Uterus (tissue), 4 donors: ENCODE measurements at places on chromosomes 6 and 20.
A peak's percentile ranks its signal among the peaks of the same experiment; 100 is the strongest.

DNA sequence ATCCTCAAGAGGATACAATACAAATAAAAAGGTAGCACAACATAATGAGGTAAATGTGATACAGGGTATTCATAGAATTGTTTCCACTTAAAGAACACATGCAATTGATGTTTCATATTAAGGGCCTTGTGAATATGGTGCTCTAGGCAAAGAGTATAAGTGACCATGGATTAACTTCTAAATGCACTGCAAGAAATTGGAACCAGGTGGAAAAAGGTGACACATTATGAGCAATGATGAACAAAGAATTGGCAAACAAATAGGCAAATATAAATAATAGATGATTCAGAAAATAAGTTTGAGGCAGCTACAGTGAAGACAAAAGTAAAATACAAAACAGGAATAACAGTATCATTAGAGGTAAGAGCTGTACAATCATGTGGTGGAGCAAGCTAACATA lies 192.0 kb downstream of the GRIK2 start:
- H3K4me3 ChIP-seq: no peak overlapping the region
- no peaks in the 10 kb centered on the region for H3K4me1 ChIP-seq
- H3K36me3 ChIP-seq: no peaks in the 10 kb centered on the region
- no peaks in the 10 kb centered on the region for H3K27me3 ChIP-seq
- no peak overlapping the region for H3K27ac ChIP-seq

DNA sequence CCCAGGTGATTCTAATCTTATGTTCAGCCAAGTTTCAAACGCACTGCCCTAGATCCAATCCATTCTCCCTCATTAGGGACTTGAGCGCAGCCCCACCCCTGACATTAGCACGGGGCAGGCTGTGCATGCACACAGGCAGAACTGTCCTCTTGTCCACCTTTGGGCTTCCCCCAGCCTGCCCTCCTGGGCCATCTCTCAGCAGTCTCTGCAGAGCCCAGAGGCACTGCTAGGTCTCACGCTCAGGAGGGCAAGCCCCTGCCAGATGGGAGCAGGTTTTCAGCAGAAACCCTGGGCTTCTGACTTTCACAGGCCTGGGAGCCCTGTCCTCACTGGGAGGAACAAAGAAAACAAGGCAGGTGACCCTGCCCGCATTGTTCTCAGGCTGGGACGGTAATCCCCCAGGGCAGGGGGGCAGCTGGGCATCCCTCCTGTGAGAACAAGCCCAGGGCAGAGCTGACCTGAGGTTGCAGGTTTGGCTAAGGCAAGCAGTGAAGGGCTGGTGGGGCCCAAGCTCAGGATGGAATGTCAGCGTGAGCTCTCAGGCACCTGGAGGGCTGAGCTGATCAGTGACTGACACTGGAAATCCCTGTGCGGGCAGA lies 24.5 kb downstream of the KCNK5 start:
- H3K36me3 ChIP-seq: no peaks in the 10 kb centered on the region
- no peaks in the 10 kb centered on the region for H3K4me1 ChIP-seq
- no peak overlapping the region for H3K4me3 ChIP-seq
- H3K27ac ChIP-seq: no peak overlapping the region

DNA sequence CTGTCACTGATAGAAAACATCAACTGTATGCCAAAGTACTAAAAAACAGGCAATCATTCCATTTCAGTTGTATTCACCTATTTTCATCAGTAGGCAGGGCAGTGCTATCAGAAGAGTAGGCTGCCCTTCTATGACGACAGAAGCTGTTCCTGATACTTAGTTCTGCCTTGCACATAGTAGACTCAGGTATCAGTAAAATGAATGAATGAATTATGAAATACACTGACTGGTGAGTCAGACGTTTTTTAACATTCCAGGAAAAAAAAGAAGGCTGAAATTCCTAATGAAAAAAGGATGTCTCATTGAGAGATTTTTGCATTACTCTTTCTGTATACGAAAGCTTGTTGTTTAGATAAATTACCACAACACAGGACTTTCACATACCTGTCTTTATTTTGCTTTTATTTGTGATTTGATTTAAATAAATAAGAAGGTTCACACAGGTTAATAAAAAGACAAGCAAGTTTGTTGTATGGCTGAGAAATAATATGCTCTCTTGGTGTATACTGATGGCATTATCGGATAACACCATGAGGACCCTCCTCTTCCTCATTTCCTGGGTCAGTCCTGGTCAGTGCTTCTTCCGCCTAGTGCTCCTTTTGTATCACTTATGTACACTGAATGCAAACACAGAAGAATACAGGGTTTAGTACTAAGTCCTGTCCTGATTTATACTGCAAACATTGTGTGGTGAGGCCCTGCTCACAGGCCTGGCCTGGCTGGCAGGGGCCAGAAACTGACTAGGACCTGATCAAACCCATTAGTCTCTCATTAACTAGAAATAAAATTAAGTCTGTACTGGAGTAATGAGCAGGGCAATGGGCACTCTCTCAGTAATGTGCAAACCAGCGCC lies 39.4 kb upstream of the SPDEF start:
- no peak for DNase-seq
- peaks cover 7% of the 10 kb centered on the region for H3K4me1 ChIP-seq
- no peaks in the 10 kb centered on the region for H3K36me3 ChIP-seq
- H3K4me3 ChIP-seq: no peak overlapping the region

- H3K27me3 ChIP-seq: no peaks in the 10 kb centered on the region
- H3K27ac ChIP-seq: no peak overlapping the region
- no peak for DNase-seq
- H3K4me1 ChIP-seq: no peaks in the 10 kb centered on the region
- H3K4me3 ChIP-seq: no peak overlapping the region
These were observed 397.3 kb upstream of the NRSN1 start for GRCh38 chr6:23728707-23729106.

- no peak for DNase-seq
- peak overlapping the region; percentile 31 for H3K27ac ChIP-seq
- no peaks in the 10 kb centered on the region for H3K36me3 ChIP-seq
- H3K4me3 ChIP-seq: no peak overlapping the region
- peaks cover 4% of the 10 kb centered on the region for H3K4me1 ChIP-seq
These were observed 67.9 kb downstream of the SULF2 start for GRCh38 chr20:47717421-47717820.

DNA sequence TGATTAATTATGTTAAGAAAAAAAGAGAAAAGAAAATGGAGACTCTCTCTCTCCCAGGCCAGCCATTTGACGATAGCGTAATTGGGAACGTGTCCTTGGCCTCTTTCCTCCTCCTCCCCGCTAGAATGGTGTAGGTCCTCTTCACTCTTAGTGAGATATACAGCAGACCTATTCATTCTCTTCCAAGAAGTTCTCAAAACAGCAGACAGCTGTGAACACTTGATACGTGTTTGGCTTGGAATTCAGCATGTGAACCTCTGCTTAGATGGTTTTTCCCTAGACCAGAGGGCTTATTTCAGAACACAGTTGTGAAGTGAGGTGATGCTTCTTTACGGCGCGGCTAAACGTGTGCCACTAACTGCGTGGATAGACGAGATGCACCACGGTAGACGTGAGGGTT lies 32.6 kb upstream of the TULP4 start:
- peak overlapping the region; percentile 59 for H3K27ac ChIP-seq
- no peaks in the 10 kb centered on the region for H3K27me3 ChIP-seq
- DNase-seq: peak; percentile 43
- no peak overlapping the region for H3K4me3 ChIP-seq

- no peaks in the 10 kb centered on the region for H3K27me3 ChIP-seq
- no peak for DNase-seq
- H3K36me3 ChIP-seq: no peaks in the 10 kb centered on the region
- no peaks in the 10 kb centered on the region for H3K4me1 ChIP-seq
- H3K27ac ChIP-seq: no peak overlapping the region
These were observed 14.4 kb downstream of the MMP24 start for GRCh38 chr20:35240811-35241293.

- no peak overlapping the region for H3K4me3 ChIP-seq
- DNase-seq: no peak
These were observed 26.0 kb downstream of the CEBPB start for GRCh38 chr20:50216543-50217206.

DNA sequence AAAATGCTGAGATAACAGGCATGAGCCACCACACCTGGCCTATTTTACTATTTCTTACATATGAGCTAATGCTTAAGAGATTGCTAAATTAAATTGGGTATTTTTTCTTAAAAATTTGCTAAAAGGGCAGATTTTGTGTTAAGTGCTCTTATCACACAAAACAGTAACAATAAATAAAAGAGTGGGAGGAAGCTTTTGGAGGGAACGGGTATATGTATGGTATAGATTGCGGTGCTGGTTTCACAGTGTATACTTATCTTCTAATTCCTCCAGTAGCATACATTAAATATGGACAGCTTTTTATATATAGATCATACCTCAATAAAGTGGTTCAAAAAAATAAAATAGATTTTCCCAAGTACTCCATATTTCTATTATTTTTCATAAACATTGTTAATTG lies 39.4 kb upstream of the FABP7 start:
- H3K4me1 ChIP-seq: no peaks in the 10 kb centered on the region
- no peak overlapping the region for H3K27ac ChIP-seq
- no peaks in the 10 kb centered on the region for H3K36me3 ChIP-seq
- DNase-seq: no peak

DNA sequence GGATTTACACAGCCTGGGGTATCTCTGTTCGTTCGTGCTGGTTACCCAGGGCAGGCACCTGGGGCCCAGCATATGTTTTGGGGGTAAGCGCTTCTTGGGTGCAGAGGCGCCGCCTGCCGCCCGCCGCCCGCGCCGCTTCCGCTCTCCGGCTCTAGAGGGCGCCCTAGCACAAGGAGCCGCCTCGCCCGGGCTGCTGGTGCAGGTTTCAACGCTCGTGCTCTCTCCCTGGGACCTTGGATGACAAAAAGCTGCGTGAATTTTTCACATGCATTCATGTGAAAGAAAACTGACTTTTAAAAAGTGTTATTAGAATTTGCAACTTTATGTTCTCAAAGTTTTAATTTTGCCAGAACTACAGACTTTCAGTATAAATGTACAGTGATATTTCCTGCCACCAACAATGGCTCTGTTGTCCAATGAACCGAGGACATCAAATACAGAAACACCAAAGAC lies 32.5 kb downstream of the PRR18 start:
- H3K27me3 ChIP-seq: no peaks in the 10 kb centered on the region
- DNase-seq: peak; percentile 57
- H3K27ac ChIP-seq: no peak overlapping the region
- H3K36me3 ChIP-seq: no peaks in the 10 kb centered on the region
- H3K4me1 ChIP-seq: no peaks in the 10 kb centered on the region
- no peak overlapping the region for H3K4me3 ChIP-seq

- H3K27ac ChIP-seq: no peak overlapping the region
- no peak for DNase-seq
- H3K4me3 ChIP-seq: no peak overlapping the region
- no peaks in the 10 kb centered on the region for H3K4me1 ChIP-seq
These were observed 243.1 kb downstream of the LRFN2 start for GRCh38 chr6:40343877-40344565.

GRCh38 chr6:106163446-106163965 lies 77.4 kb downstream of the PRDM1 start:
- no peak overlapping the region for H3K4me3 ChIP-seq
- DNase-seq: peak; percentile 18
- H3K36me3 ChIP-seq: no peaks in the 10 kb centered on the region
- no peaks in the 10 kb centered on the region for H3K4me1 ChIP-seq
- H3K27ac ChIP-seq: peak overlapping the region; percentile 38

- no peaks in the 10 kb centered on the region for H3K27me3 ChIP-seq
- no peaks in the 10 kb centered on the region for H3K4me1 ChIP-seq
- no peak overlapping the region for H3K27ac ChIP-seq
- no peak overlapping the region for H3K4me3 ChIP-seq
- H3K36me3 ChIP-seq: no peaks in the 10 kb centered on the region
These were observed 21.7 kb upstream of the WFDC10A start for GRCh38 chr20:45607810-45608209.

DNA sequence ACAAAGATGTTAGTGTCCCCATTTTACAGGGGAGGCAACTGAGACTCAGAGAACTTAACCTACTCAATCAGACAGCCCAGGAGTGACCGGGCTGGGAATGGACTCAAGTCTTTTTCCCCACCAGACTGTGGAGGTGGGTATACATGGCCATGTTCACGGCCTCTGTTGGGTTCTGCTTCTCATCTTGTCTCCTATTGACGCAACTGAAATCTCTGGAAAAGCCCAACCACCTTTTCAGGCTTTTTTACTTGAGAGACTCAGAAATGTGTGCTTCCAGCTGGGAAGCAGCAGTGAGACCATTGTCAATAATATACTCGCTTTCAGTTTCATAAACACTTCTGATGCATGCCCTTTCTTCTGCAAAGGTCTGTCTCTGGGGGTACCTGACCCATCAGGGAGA lies 70.7 kb downstream of the SOBP start:
- DNase-seq: peak; percentile 42
- no peaks in the 10 kb centered on the region for H3K36me3 ChIP-seq
- peak overlapping the region; percentile 82 for H3K27ac ChIP-seq
- no peak overlapping the region for H3K4me3 ChIP-seq

DNA sequence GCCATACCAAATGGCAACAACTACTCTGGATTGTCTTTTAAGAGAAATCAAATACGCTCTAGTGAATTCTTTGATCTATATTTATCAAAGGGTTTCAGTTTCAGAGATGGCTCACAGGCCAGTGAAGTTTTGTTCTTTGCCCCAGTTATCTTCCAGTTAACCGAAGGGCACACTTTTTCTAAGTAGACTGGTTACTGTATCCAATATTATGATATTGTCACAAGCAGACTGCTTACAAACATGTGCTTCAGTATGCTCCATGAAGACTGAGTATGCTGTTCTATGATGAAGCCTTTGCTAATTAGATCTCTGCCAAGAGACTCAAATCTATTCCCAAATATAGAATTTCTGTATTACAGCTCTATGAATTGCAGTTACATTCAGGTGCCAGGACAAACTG lies 181.1 kb downstream of the REV3L start:
- H3K36me3 ChIP-seq: no peaks in the 10 kb centered on the region
- no peak overlapping the region for H3K4me3 ChIP-seq
- no peak for DNase-seq
- H3K27ac ChIP-seq: no peak overlapping the region
- H3K27me3 ChIP-seq: no peaks in the 10 kb centered on the region

GRCh38 chr20:23995905-23996666 lies 7.5 kb upstream of the GGTLC1 start:
- no peaks in the 10 kb centered on the region for H3K27me3 ChIP-seq
- H3K4me1 ChIP-seq: no peaks in the 10 kb centered on the region
- H3K36me3 ChIP-seq: no peaks in the 10 kb centered on the region

- H3K27ac ChIP-seq: no peak overlapping the region
- peaks cover 4% of the 10 kb centered on the region for H3K4me1 ChIP-seq
- H3K36me3 ChIP-seq: no peaks in the 10 kb centered on the region
- no peak for DNase-seq
- no peak overlapping the region for H3K4me3 ChIP-seq
These were observed 54.7 kb upstream of the SNX9 start for GRCh38 chr6:157768304-157768703.

- H3K27ac ChIP-seq: no peak overlapping the region
These were observed 251.7 kb downstream of the ALDH8A1 start for GRCh38 chr6:134698228-134698627.
